Left kidney (tissue), 8 donors: ENCODE measurements at places on chromosomes 5 and 9.

- no peak for DNase-seq
These were observed 67.1 kb downstream of the DAB2IP start for GRCh38 chr9:121718501-121718900.

GRCh38 chr9:107637421-107638420, 148.2 kb upstream of the KLF4 start:
- DNase-seq: peak; percentile 90

- DNase-seq: no peak
These were observed 213.0 kb downstream of the SMARCA2 start for GRCh38 chr9:2228132-2228531.

GRCh38 chr5:71589903-71590302, 2.8 kb downstream of the MCCC2 start:
- no peak for DNase-seq

DNA sequence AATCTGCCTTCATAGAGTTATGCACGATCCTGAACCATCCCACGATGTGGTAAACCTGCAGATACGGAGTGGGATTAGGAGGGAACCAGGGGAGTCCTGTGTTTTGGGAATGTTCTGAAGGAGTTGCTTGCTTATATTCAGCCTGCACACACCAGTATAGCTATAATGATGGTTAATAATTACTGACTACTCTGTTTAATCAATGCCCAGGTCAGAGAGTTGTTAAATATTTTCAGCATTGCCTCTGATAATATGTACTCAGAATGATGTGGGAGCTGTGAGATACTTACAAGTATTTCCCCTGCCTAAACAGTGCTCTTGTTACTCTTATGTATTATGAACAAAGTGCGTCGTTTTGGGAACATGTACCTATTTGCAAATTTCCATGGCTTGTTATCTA, 34.8 kb upstream of the STK32A start:
- DNase-seq: no peak

DNA sequence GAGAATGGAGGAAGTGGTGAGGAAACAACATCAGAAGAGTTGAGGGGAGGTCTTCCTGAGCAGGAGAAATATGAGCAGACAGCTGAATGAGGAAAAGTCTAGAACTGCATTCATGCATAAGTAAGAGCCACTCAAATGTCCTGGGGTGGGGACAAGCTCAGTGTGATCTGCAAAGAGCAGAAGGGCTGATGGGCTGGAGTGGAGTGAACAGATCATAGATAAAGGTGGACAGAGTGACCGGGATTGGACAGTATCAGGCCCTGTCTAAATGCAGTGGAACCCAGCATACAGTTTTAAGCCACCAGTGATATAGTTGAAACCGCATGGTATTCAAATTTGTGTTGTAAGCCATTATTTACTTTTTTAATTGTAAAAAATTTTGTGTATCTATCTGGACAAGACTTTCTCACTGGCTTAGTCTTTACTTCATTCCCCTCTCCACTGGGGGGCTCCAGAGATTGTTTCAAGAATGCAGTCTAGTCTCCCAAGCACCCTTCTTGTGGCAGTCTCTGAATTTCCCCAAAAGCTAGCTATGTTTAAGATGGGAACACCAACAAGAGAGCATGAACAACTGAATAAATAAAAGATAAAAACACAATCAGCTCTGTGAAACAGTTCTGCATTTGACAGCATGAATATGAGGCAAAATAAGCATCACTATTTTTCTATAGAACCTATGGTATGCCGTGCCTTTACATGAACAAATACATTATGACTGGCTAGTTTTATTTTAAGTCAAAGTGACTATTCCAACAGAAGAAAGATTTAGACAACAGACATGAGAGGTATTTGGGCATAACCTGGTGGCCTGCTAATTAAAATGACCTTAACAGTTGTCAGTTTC, 10.7 kb upstream of the STK32A start:
- peak; percentile 35 for DNase-seq

- no peak for DNase-seq
These were observed 1962.9 kb upstream of the CDH6 start for GRCh38 chr5:29230591-29230990.

- no peak for DNase-seq
These were observed 36.3 kb upstream of the PALM2AKAP2 start for GRCh38 chr9:109743696-109744095.

- no peak for DNase-seq
These were observed 49.3 kb downstream of the NREP start for GRCh38 chr5:111707630-111708164.

DNA sequence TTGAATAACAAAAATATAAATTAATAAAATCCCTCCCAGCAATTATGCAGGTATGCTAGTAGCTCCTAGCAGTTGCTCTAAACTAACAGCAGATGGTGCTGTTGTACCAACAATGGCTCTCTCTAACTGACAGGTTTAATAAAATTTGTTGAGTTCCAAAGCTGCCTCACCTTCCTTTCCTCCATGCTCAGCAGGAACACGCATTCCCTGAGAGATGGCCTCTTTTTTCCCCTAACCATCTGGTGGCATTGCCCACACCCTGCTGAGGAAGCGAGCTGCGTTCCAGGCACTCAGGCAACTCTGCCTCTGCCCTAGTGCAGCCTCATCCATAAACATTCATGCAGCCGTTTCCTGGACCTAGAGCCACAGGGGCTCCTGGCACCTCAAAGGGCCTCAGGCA, 106.2 kb downstream of the KLHL3 start:
- peak; percentile 53 for DNase-seq
